ENCODE measurements at places on chromosomes 5 and 9.

DNA sequence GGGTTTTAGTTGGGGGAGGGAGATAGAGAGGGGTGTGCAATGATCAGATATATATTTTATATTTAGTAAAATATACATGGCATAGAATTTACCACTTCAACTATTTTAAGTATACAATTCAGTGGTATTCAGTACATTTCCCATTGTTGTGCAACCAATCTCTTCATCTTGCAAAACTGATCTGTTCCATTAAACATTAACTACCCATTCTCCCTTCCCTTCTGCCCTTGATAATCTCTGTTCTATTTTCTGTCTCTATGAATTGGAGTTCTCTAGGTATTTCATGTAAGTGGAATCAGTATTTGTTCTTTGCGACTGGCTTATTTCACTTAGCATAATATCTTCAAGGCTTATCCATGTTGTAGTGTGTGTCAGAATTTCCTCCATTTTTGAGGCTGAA, 38.6 kb downstream of the TGFBI start:
- no peak for DNase-seq

DNA sequence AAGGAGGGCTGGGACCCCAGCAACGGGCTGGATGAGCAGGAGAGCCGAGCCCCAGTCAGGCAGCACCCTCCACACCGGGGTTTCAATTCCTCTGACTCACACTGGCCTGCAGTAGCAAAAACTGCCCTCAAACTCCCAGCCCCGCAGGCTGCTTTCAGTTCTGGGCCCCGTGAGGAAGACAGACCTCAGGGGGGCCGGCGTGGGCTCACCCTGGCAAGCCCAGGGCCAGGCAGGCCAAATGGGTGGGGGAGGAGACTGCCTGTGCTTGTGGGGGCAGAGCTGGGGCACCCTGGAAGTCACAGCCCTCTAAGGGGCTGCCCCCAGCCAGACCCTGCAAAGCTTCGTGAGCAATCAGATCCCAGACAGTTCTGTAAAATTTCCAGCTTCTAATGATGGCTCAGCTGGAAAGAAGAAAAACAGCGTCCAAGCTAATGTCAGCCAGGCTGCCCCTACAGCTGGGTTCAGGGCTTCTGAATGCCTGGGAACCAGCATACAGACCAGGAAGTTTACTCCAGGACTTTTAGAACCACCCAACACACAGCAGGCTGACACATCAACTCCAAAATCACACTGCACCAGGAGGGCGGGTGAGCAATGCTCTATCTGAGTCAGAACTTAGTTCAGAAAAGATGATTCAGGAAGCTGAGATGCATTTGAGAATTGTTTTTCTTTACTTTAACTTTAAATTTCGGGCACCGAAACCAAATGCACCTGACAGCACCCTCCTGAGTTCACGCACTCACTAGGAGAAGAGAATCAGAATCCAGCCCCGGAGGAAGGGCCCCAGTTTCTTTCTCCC, 34.7 kb downstream of the LPCAT1 start:
- no peak for DNase-seq

DNA sequence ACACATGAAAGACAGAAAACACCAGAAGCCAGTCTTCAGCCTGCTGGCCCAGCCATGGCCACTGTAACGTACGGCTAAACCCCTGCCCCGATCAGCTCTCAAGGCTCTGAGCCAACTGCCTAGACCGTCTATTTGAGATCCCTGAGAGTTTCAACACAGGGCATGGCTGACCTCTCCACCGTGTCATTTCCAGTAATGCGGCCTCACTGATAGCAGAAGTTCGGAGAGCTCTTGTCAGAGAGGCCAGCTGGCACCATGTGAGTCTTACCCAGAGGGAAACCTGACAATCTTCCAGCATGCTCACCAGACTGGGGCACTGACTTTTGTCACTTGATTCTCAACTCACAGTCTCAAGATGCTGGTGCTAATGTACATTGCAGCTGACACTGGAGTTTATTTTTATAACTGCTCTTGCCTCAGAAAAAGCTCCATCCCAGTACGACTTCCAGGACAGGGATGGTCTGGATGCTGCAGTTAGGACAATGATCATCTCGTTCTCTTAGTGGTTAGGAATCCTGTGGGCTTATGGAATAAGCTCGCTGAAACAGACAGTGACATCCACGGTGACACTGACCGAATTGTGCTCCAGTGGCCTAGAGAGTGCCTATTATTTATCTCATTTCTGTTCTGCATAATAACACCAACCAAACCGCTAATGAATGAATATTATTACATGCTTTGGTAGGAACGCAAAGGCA, 372.7 kb downstream of the ICE1 start:
- DNase-seq, result no peak

DNA sequence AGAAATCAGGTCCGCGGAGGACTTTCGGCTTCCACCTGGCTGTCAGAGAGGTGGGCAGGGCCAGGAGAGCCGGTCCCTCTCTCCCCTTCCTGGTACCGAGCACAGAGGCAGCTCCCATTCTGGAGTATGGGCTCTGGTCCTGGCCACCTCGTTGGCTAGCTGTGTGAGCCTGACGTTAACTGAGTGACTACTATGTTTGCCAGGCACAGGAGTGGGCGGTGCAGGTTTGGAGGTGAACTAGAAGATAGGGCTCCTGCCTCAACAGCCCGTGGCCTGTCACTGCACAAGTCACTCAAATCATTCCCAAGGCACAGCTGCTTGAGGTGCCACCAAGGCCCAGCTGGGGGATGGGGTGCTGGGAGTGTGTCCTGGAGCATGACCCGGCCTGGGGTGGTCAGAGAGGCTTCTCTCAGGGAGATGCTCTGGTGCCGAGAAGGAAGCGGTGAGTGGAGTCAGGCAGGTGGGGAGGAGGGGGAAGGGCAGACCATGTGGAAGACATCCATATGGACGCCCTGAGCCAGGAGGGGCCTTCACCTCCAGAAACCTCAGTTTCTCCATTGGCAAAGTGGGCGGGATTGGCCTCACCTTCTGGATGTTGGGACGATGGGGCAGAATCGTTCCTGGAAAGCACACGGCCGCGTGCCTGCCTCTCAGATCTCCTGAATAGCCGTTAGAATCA, 39.5 kb downstream of the NCS1 start:
- DNase-seq, result no peak

- DNase-seq, result no peak
Measured at GRCh38 chr9:136345281-136346156, 18.0 kb downstream of the DNLZ start.

DNA sequence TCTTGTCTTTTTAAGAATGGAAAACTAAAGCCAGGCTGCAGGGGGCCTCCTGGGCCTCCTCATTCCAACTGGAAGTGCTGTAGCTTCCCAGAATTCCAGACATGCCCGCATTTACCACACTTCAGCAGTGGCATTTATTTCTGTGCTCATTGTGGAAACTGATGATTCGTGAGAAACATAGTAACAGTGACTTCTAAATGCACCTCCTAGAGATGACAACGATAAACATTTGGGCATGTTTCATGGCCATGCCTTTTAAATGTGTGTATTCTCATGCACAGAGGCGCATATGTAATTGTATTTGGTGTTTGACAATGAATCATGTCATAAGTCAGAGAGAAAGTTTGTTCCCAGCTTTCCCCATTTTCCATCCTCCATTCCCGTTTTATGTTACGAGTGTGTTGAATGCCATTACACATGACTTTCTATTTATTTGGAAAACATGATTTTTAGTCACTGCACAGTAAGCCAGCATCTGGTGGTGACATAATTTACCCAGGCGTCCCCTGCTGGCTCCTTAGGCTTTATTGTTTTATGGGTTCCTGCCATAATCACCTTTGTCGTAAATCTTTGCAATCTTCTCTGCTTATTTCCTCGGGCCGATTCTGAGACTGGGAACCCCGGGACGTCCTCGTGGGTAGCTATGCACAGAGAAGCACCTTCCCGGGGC, 68.8 kb upstream of the FCN2 start:
- no peak for DNase-seq

GRCh38 chr5:165258197-165258771, 1752.9 kb downstream of the MAT2B start:
- DNase-seq, result no peak

- DNase-seq, result no peak
Measured at GRCh38 chr5:83540105-83540504, 68.6 kb downstream of the VCAN start.

GRCh38 chr9:9319007-9319406, 1293.8 kb downstream of the PTPRD start:
- no peak for DNase-seq

GRCh38 chr9:89234205-89235067, 55.8 kb upstream of the SHC3 start:
- peak; percentile 66 for DNase-seq

- no peak for DNase-seq
Measured at GRCh38 chr5:146805081-146805480, 73.5 kb downstream of the PPP2R2B start.

GRCh38 chr5:113213551-113214425, 221.0 kb downstream of the TSSK1B start:
- DNase-seq, result peak; percentile 3

- DNase-seq, result no peak
Measured at GRCh38 chr9:123395689-123396511, 39.9 kb downstream of the CRB2 start.

DNA sequence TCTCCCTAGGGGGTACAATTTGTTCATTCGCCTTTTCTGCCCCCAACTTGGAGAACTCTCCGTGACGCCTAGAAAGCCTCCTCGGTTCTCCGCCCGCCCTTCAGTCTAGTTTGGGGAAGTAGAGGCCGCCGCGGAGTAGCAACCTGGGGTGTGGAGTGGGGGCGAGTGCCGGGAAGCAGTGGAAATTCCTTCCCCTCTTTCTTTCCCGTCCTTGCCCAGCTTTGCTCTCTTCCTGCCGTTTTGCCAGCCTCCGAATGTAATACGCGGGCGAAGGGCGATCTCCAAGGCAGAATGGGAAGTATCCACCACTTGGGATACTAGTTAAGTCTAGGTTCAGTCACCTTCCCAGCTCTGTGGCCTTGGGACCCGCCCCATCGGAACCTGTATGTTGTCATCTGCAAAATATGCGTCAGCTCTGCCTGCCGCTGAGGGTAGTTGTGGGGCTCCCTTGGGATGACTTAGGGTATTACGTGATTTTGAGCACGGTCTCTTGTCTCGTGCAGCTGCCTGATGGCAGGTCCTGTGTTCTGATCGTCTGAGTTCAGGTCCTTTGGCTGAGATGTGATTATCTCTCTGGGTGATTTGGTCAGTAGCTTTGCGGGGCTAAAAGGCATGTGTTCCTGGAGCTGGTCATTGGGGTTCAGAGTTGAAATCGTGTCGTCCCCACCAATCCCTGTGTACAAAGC, 724 bp downstream of the PAM start:
- DNase-seq, result peak; percentile 91

DNA sequence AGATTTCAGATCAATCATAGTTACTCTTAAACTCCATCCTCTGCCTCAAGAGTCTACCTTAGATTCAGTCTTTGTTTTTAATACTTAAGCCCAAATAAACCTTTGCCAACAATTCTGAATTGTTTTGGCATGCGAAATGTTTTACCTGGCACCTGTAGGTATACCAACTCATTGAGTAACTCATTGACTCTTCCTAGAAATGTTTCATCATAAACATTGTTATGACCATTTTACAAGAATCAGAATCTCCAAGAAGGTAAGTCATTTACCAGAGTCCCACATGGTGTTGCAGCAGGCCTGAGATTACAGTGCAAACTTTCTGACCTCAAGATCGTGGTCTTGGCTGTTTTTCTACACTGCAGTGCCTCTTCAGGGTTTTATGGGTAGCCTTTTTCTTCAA, 750.4 kb downstream of the BRINP1 start:
- DNase-seq, result no peak

DNA sequence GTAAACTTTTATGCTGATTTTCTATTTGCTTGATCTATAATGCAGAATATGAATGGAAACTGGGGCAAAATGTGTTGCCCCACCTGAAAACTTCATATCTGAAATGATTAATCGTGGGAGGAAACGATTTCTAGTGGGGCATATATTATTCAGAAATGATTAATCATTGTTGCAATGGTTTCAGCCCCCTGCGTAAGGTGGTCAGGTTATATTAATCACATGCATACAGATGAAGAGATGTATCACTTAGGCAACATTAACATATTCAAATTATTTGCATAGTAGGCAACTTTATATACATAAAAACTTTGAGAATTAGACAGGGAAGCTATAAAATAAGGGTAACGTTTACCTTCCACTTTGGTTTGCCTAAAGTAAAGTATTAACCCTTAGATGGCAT, 49.8 kb downstream of the LSM11 start:
- DNase-seq, result no peak

GRCh38 chr5:102787134-102787533, 32.0 kb downstream of the PAM start:
- DNase-seq, result no peak

DNA sequence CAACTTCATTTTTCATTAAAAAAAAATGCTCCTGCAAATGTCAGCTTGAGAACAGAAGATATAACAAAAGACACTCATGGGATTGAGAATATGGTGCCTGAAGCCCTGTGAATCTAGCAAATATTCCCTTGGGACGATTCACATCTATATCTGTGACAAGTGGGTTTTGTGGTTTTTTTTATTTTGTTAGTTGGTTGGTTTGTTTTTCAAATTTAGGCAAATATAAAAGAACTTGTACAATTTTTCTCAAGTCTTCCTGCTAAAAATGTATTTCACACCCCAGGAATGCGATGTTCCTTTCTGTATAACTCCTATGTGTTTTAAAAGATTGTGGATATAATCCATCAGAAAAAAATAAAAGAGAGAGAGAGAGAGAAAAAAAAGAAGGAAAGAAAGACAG, 1061.8 kb upstream of the ARRDC3 start:
- DNase-seq, result no peak

- DNase-seq, result no peak
Measured at GRCh38 chr9:22379272-22379671, 67.4 kb upstream of the DMRTA1 start.

DNA sequence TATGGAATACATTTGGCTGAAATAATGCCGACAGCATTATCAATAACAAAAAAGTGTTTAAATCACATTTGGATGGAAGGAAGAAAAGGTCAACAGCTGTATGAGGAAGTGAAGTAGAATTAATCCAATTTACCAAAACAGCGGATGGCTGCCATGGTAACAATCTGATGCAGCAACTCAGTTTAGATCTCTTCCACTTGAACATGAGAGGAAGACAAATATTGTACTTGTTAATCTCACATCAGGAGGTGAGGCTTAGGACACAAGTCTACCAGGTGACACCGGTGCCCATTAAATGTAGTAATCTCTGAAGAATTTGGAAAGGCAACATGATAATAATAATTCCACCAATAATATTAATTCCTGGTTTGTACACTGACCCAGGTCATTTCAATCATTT, 2.4 kb downstream of the RASEF start:
- peak; percentile 19 for DNase-seq

GRCh38 chr9:81999806-82000205, 11.2 kb downstream of the SPATA31D1 start:
- DNase-seq, result no peak

- no peak for DNase-seq
Measured at GRCh38 chr9:13675638-13676000, 396.1 kb upstream of the MPDZ start.
